Type B pancreatic cell (in vitro differentiated cells): ENCODE measurements at places on chromosomes 12 and 14. TPM values are rescaled to one million over a fixed set of nuclear protein-coding genes. Genes with fewer than 3 reads are reported as not detected.

The SERPINA5 gene
- total RNA-seq = 4.9 and 7.7 TPM in 2 replicates

The PTGDR gene
- total RNA-seq = 0.38 and 0.56 TPM in 2 replicates

- peaks cover 10% of the 10 kb centered on the region for H3K4me1 ChIP-seq
- no peak overlapping the region for H3K4me3 ChIP-seq
- H3K27me3 ChIP-seq = peaks cover 33% of the 10 kb centered on the region
- DNase-seq = no peak
- peak overlapping the region; percentile 18 for H3K27ac ChIP-seq
Measured at GRCh38 chr14:96252999-96253539, 2.9 kb upstream of the BDKRB1 start.

DNA sequence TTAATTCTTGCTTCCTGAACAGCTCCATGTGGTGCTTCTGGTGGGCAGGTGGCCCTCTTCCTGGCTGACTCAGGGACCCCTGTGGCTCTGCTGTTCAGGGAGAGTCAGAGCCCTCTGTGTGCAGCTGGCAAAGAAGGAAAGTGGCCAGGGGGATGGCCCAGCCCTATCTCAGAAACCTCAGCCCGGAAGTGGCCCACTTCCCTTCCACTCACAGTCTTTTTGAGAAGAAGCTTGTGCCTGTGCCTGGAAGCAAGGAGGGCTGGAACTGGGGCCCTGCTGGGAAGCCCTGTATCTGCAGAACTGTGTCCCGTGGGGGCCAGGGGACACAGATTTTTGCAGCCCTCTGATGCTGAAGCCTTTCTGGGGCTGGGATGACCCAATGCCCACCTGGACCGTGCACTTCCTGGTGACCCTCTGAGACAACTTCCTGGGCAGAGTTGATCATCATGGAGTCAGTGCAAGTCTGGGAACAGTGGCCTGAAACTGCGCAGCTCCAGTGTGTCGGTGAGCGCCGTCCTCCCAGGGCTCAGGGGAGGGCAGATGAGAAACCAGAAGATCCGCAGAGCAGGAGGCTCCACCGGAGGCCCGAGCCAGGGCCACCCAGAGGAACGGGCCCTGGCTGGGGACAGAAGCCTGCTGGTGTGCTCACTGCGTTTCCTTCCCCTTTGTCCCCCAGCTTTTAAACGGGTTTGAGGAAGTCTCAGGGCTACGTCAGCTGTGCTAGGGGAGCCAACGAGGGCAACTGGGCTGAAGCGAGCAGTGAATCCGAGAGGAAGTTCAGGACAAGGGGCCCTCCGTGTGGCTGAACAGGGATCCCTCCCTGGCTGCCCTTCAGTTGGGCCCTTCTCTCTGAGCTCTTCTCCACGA lies 217.4 kb upstream of the RTL1 start:
- peaks cover 26% of the 10 kb centered on the region for H3K27me3 ChIP-seq
- H3K27ac ChIP-seq = no peak overlapping the region
- no peak for DNase-seq

- H3K36me3 ChIP-seq = no peaks in the 10 kb centered on the region
- no peak overlapping the region for H3K27ac ChIP-seq
- H3K27me3 ChIP-seq = peaks cover 12% of the 10 kb centered on the region
- H3K4me1 ChIP-seq = peaks cover 4% of the 10 kb centered on the region
Measured at GRCh38 chr12:46296822-46297221, 28.0 kb upstream of the SLC38A1 start.

DNA sequence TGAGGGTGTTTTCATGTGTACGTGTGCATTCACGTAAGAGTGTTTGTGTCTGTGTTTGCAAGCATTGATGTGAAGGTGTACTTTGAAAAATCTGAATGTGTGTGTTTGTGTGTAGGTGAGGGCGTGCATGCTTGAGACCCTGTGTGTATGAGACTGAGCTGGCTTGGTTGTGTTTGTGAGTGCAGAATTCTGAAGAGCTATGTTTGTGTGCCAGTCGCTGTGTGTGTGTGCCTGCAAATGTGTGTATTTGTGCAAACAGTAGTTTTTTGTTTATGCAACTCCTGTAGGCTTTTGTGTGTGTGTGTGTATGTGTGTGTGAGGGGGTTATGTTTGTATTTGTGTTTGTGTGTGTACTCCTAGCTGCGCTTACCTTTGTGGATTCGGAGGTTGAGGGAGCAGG lies 1.7 kb upstream of the LHX5 start:
- H3K27me3 ChIP-seq = peaks cover 90% of the 10 kb centered on the region
- no peaks in the 10 kb centered on the region for H3K4me1 ChIP-seq
- H3K36me3 ChIP-seq = no peaks in the 10 kb centered on the region
- no peak overlapping the region for H3K27ac ChIP-seq
- no peak for DNase-seq
- H3K4me3 ChIP-seq = no peak overlapping the region

GRCh38 chr12:16189849-16190248 lies 87.6 kb downstream of the SLC15A5 start:
- peaks cover 44% of the 10 kb centered on the region for H3K27me3 ChIP-seq
- no peak for DNase-seq
- H3K4me3 ChIP-seq = no peak overlapping the region
- no peaks in the 10 kb centered on the region for H3K36me3 ChIP-seq

GRCh38 chr12:119383206-119383605 lies 48.7 kb downstream of the CCDC60 start:
- peaks cover 10% of the 10 kb centered on the region for H3K27me3 ChIP-seq
- H3K27ac ChIP-seq = no peak overlapping the region
- H3K36me3 ChIP-seq = no peaks in the 10 kb centered on the region

GRCh38 chr12:110348431-110349059 lies 55.0 kb downstream of the ANAPC7 start:
- peaks cover 35% of the 10 kb centered on the region for H3K36me3 ChIP-seq
- no peak overlapping the region for H3K27ac ChIP-seq
- H3K4me1 ChIP-seq = no peaks in the 10 kb centered on the region
- H3K4me3 ChIP-seq = no peak overlapping the region
- no peaks in the 10 kb centered on the region for H3K27me3 ChIP-seq
